Esophagus squamous epithelium (tissue), 5 donors: ENCODE measurements at places on chromosomes 16 and 17.

GRCh38 chr16:14275934-14276333 is 204.8 kb downstream of the MRTFB start:
- H3K27ac ChIP-seq, result no peak overlapping the region
- no peak overlapping the region for H3K4me3 ChIP-seq
- DNase-seq, result no peak
- no peaks in the 10 kb centered on the region for H3K27me3 ChIP-seq
- H3K36me3 ChIP-seq, result no peaks in the 10 kb centered on the region

GRCh38 chr16:73151225-73151624 is 103.3 kb upstream of the ZFHX3 start:
- H3K4me1 ChIP-seq, result no peaks in the 10 kb centered on the region
- H3K4me3 ChIP-seq, result no peak overlapping the region
- DNase-seq, result no peak
- H3K36me3 ChIP-seq, result no peaks in the 10 kb centered on the region

- no peak overlapping the region for H3K4me3 ChIP-seq
- H3K27me3 ChIP-seq, result no peaks in the 10 kb centered on the region
- H3K36me3 ChIP-seq, result no peaks in the 10 kb centered on the region
- no peak overlapping the region for H3K27ac ChIP-seq
- peaks cover 25% of the 10 kb centered on the region for H3K4me1 ChIP-seq
Measured at GRCh38 chr16:11563493-11564040, 23.2 kb downstream of the LITAF start.

DNA sequence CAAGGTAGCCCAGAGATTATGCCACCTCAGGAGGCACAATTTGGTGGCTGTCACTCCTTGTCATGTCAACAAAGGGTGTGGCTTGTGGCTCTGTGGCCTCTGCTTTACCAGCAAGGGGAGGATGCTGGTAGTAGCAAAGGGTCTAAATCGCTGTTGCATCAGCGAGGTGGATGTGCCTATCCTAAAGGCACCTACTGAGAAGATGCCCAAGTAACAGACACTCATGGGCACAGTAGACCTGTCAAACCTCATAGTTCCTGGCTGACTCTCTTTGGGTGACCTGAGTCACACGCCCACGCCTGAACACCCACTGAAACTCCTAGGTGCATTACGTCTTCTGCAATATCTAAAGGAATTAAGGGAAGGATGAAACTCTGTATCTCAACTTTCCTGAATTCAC is 139.5 kb downstream of the PRKCB start:
- no peak overlapping the region for H3K27ac ChIP-seq
- H3K36me3 ChIP-seq, result no peaks in the 10 kb centered on the region
- H3K4me1 ChIP-seq, result no peaks in the 10 kb centered on the region
- H3K27me3 ChIP-seq, result no peaks in the 10 kb centered on the region
- H3K4me3 ChIP-seq, result no peak overlapping the region
- DNase-seq, result no peak

DNA sequence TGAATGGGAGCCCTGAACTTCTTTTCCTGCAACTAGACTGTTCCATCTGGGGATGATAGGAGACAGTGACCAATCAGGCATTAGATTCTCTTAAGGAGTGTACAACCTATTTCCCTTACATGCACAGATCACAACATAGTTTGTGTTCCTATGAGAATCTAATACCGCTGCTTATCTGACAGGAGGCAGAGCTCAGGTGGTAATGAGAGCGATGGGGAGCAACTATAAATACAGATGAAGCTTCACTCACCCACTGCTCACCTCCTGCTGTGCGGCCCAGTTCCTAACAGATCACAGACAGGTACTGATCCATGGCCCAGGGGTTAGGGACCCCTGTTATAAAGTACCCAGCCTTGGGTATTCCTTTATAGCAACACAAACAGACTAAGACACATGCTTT is 17.4 kb upstream of the ADAMTS18 start:
- H3K27me3 ChIP-seq, result no peaks in the 10 kb centered on the region
- no peaks in the 10 kb centered on the region for H3K36me3 ChIP-seq
- H3K27ac ChIP-seq, result no peak overlapping the region
- no peaks in the 10 kb centered on the region for H3K4me1 ChIP-seq
- H3K4me3 ChIP-seq, result no peak overlapping the region

- H3K4me1 ChIP-seq, result peaks cover 21% of the 10 kb centered on the region
- peaks cover 73% of the 10 kb centered on the region for H3K36me3 ChIP-seq
- no peak overlapping the region for H3K27ac ChIP-seq
- H3K4me3 ChIP-seq, result no peak overlapping the region
Measured at GRCh38 chr17:49404361-49404760, 10.3 kb downstream of the PHB1 start.

- no peaks in the 10 kb centered on the region for H3K36me3 ChIP-seq
- no peaks in the 10 kb centered on the region for H3K27me3 ChIP-seq
- no peak for DNase-seq
- H3K4me1 ChIP-seq, result peaks cover 72% of the 10 kb centered on the region
Measured at GRCh38 chr17:64328036-64328858, 62.4 kb downstream of the PECAM1 start.

GRCh38 chr16:15885560-15886001 is 2.8 kb downstream of the CEP20 start:
- peaks cover 6% of the 10 kb centered on the region for H3K36me3 ChIP-seq
- no peaks in the 10 kb centered on the region for H3K27me3 ChIP-seq
- no peak for DNase-seq
- peak overlapping the region; percentile 97 for H3K27ac ChIP-seq

DNA sequence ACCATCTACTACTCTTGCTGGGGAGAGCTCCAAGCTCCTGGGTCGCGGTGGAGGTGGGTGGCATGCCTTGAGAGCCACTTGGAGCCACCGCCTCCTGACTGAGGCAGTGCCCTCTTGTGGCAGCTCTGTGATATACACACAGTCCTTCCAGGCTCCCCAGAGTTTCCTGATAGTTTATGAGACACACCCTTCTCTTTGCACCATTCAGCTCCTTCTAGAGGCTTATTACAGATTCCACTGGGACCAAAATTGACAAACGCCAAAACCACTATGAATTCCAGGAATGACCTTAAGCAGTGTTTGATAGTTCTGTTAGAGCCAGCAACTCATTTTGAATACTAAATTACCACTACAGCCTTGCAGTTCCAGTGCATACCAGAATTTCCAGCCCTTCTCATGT is 170.1 kb upstream of the CDH13 start:
- DNase-seq, result no peak
- H3K27ac ChIP-seq, result no peak overlapping the region
- no peaks in the 10 kb centered on the region for H3K27me3 ChIP-seq
- no peaks in the 10 kb centered on the region for H3K4me1 ChIP-seq

- H3K4me3 ChIP-seq, result no peak overlapping the region
- no peaks in the 10 kb centered on the region for H3K36me3 ChIP-seq
- no peaks in the 10 kb centered on the region for H3K27me3 ChIP-seq
- no peak for DNase-seq
- H3K27ac ChIP-seq, result no peak overlapping the region
Measured at GRCh38 chr17:33267271-33267790, 25.8 kb downstream of the ASIC2 start.

DNA sequence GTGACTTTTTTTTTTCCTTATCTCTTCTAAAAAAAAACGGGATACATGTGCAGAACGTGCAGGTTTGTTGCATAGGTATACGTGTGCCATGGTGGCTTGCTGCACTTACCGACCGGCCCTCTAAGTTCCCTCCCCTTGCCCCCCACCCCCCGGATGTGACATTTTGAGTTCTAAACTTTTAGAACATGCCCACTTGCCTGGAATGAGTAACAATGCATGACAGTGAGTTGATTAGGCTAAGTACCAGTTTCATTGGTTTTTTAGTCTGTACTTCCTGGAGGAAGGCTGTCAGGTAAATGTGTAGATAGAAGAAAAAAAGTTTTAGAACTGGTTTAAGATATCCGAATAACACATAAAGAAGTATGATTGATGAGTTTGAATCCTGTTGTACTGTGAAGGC is 4.0 kb downstream of the BPTF start:
- peaks cover 75% of the 10 kb centered on the region for H3K4me1 ChIP-seq
- H3K4me3 ChIP-seq, result no peak overlapping the region
- no peak for DNase-seq
- H3K36me3 ChIP-seq, result no peaks in the 10 kb centered on the region
- no peaks in the 10 kb centered on the region for H3K27me3 ChIP-seq
- no peak overlapping the region for H3K27ac ChIP-seq

GRCh38 chr17:7048968-7049367 is 5.1 kb upstream of the SLC16A11 start:
- H3K4me1 ChIP-seq, result peaks cover 44% of the 10 kb centered on the region
- H3K27me3 ChIP-seq, result no peaks in the 10 kb centered on the region
- no peak for DNase-seq
- no peak overlapping the region for H3K27ac ChIP-seq
- H3K36me3 ChIP-seq, result no peaks in the 10 kb centered on the region
- no peak overlapping the region for H3K4me3 ChIP-seq

- H3K36me3 ChIP-seq, result peaks cover 6% of the 10 kb centered on the region
- H3K27ac ChIP-seq, result no peak overlapping the region
- H3K27me3 ChIP-seq, result no peaks in the 10 kb centered on the region
- H3K4me1 ChIP-seq, result no peaks in the 10 kb centered on the region
- H3K4me3 ChIP-seq, result no peak overlapping the region
Measured at GRCh38 chr16:68149596-68149995, 64.4 kb downstream of the NFATC3 start.

GRCh38 chr16:22004341-22004740 is 3.4 kb upstream of the PDZD9 start:
- no peak overlapping the region for H3K27ac ChIP-seq
- peaks cover 7% of the 10 kb centered on the region for H3K4me1 ChIP-seq
- H3K27me3 ChIP-seq, result no peaks in the 10 kb centered on the region
- no peak overlapping the region for H3K4me3 ChIP-seq
- DNase-seq, result no peak

DNA sequence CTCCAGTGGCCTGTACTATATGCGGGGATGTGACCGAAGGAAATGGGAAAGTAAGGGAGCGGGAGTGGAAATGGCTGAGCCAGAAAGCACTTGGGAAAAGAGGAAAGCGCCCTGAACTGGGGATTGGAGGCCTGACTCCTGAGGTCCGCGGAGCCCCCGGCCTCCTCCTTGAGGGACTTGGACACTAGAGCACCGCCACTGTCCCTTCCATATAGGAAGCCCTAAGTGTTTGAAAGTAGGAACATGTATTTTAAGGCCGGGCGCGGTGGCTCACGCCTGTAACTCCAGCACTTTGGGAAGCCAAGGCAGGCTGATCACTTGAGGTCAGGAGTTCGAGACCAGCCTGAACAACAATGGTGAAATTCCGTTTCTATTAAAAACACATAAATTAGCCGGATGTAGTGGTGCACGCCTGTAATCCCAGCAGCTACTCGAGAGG is 530 bp upstream of the ZDHHC7 start:
- no peaks in the 10 kb centered on the region for H3K27me3 ChIP-seq
- no peaks in the 10 kb centered on the region for H3K36me3 ChIP-seq
- no peak for DNase-seq
- H3K27ac ChIP-seq, result peak overlapping the region; percentile 91

DNA sequence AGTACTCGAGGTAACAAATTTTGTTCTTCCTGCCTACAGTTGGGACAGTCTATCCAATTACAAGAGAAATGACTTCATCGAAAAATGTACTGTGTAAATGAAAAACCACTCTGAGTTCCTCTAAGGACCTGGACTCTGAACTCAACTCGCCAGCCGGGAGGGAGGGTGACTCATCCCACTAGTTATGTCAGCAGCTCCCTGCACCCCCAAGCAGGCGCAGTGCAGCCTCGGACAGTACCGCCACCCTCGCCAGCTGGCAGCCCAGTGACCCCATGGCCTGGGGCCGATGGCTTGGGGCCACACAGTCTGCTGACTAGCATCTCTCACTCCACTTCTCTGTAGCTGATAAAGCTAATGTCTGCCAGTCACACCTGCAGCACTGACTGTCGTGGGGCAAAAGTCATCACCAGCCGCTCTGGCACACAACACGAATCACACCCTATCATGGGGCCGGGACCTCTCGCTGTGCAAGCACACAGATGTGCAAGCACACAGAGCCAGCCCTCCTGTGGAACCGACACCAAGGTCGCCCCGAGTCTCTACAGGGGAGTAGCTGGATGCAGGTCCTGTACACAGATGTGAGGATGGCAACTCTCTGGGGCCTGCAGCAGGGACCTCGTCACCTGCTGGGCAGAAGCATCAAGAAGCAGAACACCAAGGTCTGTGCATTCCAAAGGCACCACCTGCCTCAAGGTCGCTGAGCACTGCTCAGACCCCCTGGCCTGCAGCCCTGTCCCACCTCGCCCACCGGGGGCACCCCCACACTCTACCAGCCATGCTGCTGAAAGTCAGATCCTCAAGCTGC is 5.7 kb downstream of the CSNK1D start:
- no peaks in the 10 kb centered on the region for H3K27me3 ChIP-seq
- H3K4me1 ChIP-seq, result peaks cover 85% of the 10 kb centered on the region
- no peak overlapping the region for H3K4me3 ChIP-seq
- peaks cover 26% of the 10 kb centered on the region for H3K36me3 ChIP-seq
